ENCODE measurements at places on chromosomes 2 and 18.

DNA sequence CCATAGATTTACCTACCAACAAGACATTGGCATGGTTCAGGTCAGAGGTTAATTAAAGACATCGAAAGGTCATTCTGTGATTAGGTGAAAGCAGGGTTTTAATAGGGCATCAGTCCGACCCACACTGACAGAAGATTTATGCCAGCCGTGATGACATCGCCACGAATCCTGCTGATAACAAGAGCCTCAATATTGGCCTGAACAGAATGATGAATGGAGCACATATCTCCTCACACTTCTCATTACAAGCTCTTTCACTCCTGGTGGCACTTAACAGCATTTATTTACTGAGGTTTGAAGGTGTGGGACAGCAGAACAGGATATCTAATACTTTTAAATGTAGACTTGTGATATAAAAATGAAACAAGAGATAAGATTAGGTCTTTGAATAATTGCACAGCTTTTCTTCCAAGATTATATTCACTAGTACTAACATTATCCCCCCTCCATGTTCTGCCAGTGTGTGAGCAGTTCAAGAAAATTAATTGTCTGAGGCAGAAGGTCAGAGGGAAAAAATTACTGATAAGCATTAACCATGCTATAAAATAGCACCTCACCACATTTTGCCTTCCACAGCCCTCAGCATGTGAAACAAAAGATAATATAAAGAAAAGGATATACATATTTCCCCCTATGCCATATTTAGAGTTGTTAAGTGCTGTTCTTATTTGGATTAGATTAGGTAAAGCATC is 23.1 kb upstream of the INSIG2 start:
- no peak for DNase-seq

DNA sequence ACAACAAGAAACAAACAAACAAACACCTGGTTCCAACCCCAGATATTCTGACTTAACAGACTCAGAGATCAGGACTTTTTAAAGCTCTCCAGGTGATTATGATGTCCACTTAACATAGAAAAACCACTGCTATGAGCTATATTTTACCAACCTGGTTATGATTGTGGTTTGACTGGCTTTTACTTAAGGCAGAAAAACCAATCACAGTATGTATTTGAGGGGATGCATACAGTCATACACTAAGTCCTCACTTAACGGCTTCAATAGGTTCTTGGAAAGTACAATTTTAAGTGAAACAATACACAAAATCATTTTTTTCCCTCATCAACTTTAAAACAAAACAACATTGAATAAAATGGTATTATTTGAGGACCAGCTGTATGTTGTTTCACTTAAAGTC is 393.6 kb downstream of the ZEB2 start:
- DNase-seq = no peak

DNA sequence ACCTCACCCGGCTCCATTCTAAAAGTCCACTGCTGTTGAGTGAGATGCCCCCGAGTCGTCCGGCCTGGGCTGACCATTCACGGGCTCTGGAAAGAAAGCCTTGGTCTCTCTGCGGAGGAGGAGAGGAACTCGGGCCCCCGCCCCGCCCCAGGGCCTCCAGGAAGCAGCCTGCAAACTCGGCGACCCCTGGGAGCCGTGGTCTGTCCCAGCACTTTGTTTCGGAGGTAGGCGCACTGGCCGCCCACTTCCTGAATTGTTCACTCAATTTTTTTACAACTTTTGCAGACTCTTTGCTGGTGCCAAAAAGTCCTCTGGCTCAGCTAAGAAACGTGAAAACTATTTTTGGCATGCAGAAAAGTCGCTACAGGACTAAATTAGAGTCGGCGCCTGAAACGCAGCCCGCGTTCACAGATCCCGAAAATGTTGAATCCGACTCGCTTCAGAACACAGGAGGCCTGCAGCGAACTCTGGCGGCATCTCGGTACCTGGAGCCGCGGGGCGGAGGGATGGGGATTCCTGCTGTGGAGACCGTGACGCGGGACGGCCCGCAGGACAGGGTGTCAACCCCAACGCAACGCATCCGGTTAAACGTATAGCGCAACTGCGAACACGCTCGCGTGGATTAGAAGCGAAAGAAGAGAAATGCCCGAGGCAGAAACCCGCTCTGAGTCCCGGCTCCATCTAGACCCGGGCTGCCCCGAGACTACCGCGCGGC is 1.5 kb downstream of the PXDN start:
- DNase-seq = peak; percentile 96

GRCh38 chr18:23136326-23137096 is 1.2 kb downstream of the CABLES1 start:
- DNase-seq = peak; percentile 32

DNA sequence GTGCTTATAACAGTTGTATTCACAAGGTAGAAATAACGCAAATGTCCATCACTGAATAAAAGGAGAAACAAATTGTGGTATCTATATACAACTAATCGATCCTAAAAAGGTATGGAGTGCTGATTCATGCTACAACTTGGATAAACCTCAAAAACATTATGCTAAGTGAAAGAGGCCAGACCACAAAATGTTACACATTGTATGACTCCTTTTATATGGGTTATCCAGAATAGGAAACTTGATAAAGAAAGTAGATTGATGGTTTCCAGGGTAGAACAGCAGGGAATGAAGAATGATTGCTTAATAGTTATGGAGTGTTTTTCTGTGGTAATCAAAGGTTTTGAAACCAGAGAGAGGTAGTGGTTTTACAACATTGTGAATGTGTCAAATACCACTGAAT is 432.2 kb upstream of the TRIB2 start:
- peak; percentile 84 for DNase-seq

GRCh38 chr2:58466804-58467203 is 225.7 kb upstream of the FANCL start:
- DNase-seq = no peak

Measured in fibroblast of skin of right quadriceps (primary cell).